ENCODE measurements at places on chromosomes 5 and 9.
A peak's percentile ranks its signal among the peaks of the same experiment; 100 is the strongest.

- no peak for DNase-seq
Measured at GRCh38 chr9:122193651-122194050, 33.9 kb downstream of the MORN5 start.

DNA sequence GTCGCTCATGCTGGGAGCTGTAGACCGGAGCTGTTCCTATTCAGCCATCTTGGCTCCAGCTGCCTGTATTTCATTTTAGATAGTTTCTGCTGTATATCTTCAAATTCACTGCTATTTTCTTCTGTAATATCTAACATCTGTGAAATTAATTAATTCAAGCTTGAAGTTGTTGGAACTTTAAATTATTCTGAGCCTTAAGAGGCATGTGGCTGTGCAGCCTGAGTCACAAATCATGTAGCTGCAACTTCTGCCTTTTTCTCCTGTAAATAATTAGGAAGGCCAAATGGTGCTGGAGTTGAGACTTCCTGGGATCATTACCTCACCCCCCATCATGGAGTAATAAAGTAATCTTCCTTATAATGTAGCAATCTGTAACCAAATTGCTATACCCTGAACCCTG, 183.3 kb upstream of the PCSK5 start:
- DNase-seq: no peak

DNA sequence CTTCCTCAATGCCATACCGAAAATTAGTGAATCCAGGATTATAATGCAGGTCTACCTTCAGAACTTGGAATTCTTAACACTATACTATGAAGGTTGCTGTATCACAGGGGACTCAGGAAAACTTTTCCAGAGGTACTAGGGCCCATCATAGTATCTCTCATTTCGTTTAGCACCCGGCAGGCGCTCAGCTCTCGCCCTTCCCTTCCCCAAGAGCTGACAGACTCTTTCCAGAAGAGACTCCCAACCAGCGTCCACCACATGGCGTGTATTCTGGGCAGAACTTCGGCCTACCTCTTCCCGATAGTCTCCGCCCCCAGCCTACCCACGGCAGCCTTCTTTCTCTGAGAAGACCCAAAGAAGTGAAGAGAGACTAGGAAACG, 271 bp downstream of the NOL8 start:
- no peak for DNase-seq

DNA sequence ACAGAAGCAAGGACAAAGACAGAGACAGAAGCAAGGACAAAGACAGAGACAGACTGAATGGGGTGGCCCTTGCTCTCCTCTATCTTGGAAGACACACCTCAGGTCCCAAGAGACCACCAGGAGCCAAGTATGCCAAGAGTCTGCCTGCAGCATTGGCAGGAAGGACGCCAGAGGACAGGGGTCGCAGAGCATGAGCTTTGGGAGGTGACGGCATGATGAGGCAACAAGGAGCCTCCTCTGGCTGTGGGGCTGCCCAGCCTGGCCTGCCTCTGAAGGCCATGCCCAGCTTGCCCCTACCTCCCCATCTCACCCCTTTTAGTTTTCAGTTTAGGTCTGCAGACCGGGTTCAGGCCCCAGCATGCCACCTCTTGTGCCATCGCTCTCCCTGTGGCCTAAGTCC, 17.6 kb downstream of the PDGFRB start:
- DNase-seq: no peak

GRCh38 chr9:113454914-113455761, 8.4 kb upstream of the RGS3 start:
- no peak for DNase-seq

- DNase-seq: no peak
Measured at GRCh38 chr5:68699966-68700365, 393.8 kb upstream of the SLC30A5 start.

DNA sequence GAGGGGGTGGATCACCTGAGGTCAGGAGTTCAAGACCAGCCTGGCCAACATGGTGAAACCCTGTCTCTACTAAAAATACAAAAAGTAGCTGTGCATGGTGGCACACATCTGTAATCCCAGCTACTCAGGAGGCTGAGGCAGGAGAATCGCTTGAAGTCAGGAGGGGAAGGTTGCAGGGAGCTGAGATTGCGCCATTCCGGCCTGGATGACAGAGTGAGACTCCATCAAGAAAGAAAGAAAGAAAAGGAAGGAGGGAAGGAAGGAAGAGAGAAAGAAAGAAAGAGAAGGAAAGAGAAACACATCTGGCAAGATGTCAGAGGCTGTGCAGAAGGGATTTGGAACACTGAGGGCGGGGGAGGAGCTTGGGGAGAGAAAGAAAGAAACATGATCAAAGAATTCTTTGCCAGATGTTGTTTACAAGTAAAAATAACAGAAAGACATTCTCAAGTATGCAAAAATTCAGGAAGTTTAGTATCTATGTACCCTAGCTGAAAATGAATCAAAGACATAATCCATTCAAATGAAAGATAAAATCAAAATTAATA, 93.7 kb downstream of the AK8 start:
- no peak for DNase-seq

GRCh38 chr9:16425562-16426231, 444.8 kb downstream of the BNC2 start:
- no peak for DNase-seq

GRCh38 chr9:128213746-128214497, 10.7 kb downstream of the DNM1 start:
- DNase-seq: no peak

DNA sequence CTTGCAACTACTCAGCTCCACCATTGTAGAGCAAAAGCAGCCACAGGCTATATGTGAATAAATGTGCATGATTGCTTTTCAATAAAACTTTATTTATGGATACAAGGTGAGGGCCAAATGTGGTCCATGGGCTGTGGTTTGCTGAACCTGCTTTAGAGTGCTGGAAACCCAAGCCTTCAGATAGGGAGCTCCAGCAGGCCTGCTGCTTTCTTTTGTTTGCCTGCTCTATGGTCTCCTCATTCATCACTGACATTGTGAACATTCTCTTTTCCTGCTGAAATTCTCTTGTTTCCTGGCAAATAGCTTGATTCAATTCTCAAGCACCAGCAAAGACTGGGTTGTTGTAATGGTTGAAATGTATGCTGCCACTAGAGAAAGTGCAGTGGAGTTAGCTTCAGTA, 26.0 kb downstream of the EGFLAM start:
- no peak for DNase-seq

DNA sequence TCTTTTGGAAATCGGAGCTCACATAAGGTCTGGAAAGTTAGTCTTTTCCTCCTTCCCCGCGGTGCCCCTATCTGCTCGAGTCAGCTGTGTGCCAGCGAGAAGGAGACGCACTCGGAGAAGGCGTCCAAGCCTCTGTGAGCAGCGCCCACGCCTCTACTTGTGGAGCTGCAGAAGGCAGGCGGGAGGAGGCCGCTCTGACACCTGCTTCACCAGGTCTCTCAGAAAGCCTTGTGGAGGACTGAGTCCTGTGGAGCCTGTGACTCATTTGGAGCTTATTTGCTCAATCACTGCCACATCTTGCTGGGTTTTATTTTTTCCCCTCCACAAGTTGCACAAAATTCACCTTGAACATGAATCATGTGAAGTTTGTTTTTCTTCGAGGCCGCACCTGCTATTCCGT, 117.5 kb downstream of the IRX2 start:
- DNase-seq: no peak

- no peak for DNase-seq
Measured at GRCh38 chr5:152237531-152237930, 167.5 kb downstream of the NMUR2 start.

- DNase-seq: no peak
Measured at GRCh38 chr5:82820961-82821845, 256.0 kb downstream of the TMEM167A start.

DNA sequence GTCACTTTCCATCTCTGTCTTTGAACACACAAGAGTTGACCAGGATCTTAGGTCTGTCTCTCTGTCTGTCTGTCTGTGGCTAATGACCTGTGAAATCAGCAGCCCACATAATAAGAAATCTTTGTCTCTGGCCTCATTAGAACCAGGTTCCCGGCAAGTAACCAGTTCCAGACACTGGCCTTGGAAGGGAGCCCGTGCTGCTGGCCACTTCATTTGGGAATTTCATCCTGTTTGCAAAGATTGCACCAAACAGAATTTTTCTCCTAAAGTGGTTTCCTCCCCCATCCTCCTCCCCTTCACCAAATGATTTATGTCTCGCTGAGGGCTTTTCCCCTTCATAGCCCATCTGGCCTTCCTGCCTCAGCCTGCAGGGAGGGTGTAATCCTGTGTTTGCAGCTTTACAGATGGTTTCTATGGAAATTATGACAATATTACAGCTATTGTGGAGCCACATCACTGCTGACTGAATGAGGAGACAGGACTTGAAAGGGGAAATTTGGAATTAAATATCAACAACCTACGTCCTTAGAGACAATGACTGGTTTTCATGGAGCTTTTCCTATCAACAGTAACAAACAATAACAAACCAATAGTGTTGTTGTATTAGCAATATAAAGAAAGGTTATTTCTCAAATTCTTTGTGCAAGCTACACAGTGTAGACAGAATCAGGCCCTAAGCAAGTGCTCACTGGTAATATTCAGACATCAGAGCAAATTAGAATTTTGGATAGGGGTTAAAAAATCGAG, 25.7 kb downstream of the DPYSL3 start:
- DNase-seq: no peak

DNA sequence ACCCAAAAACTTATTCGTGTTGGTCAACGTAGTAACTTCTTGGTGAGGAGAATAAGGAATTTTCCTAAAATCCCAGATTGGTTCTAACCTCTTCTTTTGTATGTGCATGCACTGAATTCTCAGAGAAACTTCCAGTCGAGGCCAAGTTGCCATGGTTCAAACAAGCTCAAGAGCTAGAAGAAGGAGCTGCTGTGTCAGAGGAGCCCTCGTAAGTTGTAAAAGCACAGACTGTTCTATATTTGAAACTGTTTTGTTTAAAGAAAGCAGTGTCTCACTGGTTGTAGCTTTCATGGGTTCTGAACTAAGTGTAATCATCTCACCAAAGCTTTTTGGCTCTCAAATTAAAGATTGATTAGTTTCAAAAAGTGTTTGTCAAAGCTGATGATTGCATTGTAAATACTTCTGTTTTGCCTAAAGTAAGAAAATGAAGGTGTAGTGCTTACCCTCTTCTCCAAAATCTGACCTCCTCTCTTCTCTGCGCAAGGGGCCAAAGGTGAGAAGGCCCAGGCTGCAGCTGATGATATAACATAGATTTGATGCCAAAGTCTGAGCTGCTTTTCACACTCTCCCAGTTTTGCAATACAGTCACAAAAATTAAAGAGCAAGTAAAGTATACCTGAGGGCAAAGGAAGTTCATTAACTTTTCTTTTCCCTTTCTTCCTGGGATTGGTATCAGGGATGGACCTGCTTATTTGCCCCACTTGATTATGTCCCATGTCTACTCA, 210.8 kb downstream of the ADAMTSL1 start:
- DNase-seq: no peak

GRCh38 chr5:59798862-59799667, 94.5 kb downstream of the PDE4D start:
- no peak for DNase-seq

- no peak for DNase-seq
Measured at GRCh38 chr9:69759021-69759420, 790 bp downstream of the PTAR1 start.

DNA sequence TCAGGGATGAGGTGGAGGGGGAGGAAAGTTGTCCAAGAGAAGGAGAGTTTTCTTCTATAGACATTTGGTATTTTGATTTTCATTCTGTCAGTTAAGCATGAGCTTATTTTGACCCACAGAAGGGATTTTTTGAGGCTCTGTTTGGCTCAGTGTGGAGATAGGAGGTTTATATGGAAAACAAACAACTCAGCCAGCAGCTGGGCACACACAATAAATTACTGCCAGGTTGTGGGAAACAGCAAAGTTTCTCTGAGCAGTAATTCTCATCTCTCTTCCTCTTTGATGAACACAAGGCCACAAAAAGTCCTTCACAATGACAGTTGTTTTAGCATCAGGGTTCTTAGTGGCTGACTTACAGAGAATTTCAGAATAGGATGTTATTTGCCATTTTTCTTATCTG, 486.1 kb downstream of the KDM4C start:
- no peak for DNase-seq

DNA sequence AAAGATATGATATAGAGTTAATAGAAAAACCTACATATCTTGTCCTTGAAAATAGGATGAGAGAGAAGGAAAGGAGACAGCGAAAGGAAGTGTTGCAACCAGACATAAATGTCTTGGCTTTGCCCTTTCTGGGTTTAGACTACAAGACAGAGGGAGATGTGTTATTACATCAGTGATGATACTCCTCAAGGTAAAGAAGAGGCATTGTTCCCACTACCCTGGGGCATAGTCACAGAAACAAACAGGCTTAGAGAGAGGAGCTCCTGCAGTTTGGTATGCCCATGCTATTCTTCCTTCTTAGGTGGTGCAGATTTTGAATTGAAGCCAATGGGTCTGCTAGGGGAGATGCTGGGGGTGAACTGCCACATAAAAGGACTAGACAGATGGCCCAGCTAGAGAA, 166.8 kb upstream of the RFX3 start:
- DNase-seq: no peak

GRCh38 chr9:98374385-98375051, 119.1 kb upstream of the TBC1D2 start:
- DNase-seq: no peak

DNA sequence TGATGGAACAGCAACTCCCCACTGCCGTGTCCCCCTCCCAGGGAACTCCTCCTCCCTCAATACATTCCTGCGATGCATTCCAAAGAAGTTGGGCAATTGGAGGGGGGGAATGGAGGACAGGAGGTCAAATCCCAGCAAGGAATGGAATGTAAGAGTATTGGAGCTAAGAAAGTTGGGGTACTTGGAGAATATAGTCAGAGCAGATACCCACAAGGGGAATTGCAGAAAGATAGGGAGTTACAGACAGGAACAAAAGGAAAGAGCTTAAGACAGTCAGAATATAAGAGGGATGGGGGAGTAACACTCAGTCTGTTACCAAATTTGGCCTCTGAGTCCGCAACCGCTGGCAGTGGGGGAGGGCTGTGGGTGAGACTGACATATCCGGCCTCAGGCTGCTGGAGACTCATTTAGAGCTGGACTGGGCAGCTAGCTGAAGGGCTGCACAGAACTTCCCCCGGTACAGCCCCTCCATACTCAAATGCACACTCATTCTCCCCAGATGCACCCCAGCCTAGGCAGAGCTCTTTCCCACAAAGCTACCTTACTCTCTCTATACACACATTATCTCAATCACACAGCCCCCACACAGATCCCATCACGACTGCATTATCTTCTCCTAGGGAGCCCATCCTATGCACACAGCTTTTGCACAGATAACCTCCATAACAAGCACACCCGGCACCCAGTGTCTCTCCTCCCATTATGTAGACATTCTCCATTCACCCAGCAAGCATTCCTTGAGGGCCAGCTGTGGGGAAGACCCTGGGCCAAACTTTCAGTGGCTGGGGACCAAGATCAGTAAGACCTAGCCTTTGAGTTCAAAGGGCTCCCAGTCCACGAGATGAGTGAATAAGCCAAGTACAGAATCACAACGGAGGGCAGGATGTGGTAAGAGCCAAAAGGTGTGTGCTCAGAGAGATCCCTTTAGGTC, 3.7 kb downstream of the TLN1 start:
- DNase-seq: peak; percentile 18

- no peak for DNase-seq
Measured at GRCh38 chr9:112331674-112331952, 1.8 kb downstream of the PTBP3 start.

DNA sequence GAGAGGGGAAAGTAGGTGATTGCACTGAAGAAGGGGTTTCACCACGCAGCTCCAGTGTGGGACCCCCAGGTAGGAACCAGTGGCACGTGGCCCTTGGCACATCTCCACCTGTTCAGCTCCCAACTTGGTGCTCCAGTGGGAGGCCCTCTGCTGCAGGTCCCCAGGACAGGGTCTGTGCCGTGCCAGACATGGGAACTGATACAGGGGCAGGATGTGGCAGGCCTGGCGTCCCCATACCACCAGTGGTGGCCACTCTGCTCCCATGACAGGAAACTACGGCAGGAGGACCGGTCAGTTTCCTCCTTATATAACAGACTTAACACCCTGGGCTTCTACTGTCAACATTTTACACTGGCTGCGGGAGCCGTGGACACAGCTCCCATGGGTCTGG, 67.3 kb downstream of the PSMB7 start:
- no peak for DNase-seq
